ENCODE measurements at places on chromosomes 11 and 22. TPM values are rescaled to one million over a fixed set of nuclear protein-coding genes. Genes with fewer than 3 reads are reported as not detected.

Gene ARHGAP42
- 1.4 TPM for total RNA-seq

Gene IRAG1
- total RNA-seq = not detected

Gene HTR3A
- not detected for total RNA-seq

Gene MFNG
- total RNA-seq = 0.27 TPM

Gene CDC42EP2
- total RNA-seq = 19.1 TPM

GRCh38 chr22:37334461-37334858, 52.2 kb downstream of the CYTH4 start:
- DNase-seq = no peak

GRCh38 chr11:111851636-111852035, 19.7 kb downstream of the ALG9 start:
- no peak for DNase-seq

- no peak for DNase-seq
Observed at GRCh38 chr22:47976219-47976618, 1213.8 kb downstream of the TBC1D22A start.

- no peak for DNase-seq
Observed at GRCh38 chr22:42892156-42892555, 35.1 kb upstream of the ARFGAP3 start.

DNA sequence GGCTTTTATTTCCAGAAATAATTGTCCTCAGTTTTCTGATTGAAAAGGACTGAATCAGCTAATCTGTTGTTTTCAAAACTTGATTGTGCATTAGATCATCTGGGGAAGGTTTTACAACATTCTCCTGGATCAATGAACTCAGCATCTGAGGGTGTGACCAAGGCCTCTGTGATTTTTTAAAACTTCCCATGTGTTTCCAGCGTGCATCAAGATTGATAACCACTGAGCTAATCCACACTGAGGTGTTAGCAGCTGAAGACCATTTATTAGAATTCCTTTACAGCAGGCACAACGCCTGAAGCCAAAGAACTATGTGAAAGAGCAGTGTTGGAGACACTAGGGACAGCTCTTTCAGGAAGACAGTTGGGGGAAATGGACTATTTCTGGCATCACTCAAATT, 10.2 kb downstream of the VSTM5 start:
- DNase-seq = no peak

GRCh38 chr11:76361776-76362175, 19.2 kb downstream of the THAP12 start:
- no peak for DNase-seq

- peak; percentile 31 for DNase-seq
Observed at GRCh38 chr11:97814325-97814959, 1206.3 kb upstream of the CNTN5 start.

- no peak for DNase-seq
Observed at GRCh38 chr11:126446581-126446980, 91.1 kb downstream of the ST3GAL4 start.

DNA sequence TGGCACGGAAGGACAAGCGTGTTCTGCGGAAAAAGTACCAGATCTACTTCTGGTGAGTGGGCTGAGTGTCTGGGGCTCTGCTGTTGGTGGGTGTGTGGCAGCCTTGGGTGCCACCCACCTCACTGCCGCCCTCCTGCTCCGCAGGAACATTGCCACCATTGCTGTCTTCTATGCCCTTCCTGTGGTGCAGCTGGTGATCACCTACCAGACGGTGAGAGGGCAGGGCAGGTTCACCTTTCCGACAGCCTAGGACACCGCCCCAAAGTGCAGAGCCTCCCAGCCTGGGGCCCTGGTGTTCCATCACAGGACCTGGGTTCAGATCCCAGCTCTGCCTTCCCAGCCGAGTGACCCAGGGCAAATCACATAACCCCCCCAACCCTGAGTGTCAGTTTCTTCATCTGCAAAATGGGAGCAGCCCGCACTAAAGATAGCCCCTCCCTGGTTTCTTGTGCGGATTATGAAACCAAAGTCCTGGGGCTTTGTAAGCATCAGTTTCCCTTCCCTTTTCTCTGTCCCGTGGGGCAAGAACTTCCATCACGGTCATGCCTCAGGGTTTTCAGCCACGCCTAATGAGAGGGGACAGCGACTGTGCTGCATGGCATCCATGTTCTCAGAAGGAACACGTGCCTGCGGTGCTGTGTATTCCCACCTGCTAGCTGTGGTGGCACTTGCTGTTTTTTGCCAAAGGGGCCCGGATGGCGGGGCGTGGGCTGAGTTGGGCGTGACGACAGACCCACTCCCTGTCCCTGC, 9.8 kb upstream of the TAGLN start:
- DNase-seq = no peak

- no peak for DNase-seq
Observed at GRCh38 chr11:72225411-72225951, 914 bp downstream of the INPPL1 start.

DNA sequence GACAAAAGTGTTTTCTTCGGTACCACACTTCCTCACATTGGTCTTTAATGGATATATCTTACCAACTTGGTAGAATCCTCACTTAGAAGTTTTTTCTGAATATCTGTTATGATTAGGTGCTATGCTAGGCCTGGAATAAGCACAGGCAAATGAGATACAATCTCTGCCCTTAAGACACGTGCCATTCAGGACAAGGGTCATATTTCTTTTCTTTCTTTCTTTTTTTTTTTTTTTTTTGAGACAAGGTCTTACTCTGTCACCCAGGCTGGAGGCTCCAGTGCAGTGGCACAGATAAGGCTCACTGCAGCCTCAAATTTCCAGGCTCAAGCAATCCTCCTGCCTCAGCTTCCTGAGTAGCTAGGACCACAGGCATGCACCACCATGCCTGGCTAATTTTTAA, 23.0 kb downstream of the WBP2NL start:
- DNase-seq = no peak

GRCh38 chr11:61955422-61956135, 5.4 kb downstream of the BEST1 start:
- DNase-seq = no peak
